ENCODE measurements at places on chromosomes 11 and 22.

DNA sequence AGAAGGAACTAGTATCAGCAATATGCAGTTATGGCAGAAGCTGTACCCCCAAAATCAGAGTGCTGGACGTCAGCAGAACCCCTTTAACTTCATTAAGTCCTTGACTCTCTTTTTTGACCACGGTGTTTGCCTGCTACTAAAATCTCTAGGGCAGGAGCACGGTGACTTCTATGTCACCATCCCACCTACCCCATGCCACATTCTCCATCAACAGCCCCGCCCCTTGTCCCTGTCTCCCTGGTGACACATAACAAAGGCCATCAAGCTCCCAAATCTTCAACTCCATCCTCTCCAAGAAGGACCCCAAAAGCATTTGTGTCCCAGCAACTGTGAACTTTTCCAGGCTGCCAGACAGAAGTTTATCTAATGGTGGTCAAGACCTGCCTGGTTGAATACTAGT lies 894 bp downstream of the ADA2 start:
- DNase-seq: no peak

DNA sequence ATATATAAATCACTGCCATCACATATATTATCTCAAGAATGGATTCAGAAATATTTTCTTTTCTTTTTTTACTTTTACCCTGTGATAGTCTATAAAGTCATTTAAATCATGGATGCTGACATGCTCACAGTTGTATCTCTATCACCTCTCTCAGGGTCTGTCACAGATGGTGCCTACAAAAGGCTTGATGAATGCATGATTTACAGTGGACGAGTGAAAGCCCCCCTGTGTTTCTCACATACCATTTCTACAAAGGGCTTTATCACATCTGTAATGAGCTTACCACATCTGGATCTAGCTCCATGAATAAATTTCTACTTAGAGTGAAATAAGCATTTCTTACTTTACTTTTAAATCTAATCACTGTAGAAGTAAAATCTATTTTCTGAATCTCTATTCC lies 121.4 kb upstream of the CARD18 start:
- DNase-seq: no peak

DNA sequence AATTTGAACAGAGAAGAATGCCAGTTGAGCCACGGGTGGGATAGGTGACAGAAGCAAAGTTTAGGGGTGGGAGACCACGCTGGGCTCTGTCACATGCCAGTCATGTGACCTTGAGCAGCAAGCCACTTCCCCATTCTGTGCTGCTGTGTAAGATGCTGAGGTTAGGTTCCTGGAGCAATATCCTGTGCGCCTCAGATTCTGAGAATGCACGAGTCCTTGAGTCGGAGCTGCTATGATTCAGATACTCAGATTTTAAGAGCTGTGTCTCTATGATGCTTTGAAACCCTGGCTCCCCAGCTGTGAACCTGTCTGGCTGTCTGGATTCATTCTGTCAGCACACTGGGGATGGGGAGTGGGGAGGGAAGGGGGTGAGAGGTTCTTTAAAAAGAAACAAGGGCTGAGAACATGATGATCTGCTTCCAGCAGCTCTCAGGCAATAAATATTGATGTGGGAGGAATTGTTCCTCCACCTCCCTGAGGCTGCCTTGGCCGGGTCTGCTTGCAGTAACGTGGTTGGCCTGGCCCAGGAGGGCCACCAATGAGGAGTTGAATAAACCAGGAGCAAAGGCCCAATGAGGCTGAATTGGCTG lies 24.0 kb downstream of the SLCO2B1 start:
- DNase-seq: no peak

GRCh38 chr11:126929179-126930061 lies 71.2 kb downstream of the KIRREL3 start:
- no peak for DNase-seq

GRCh38 chr11:94666792-94667721 lies 99.9 kb downstream of the PIWIL4 start:
- DNase-seq: no peak

DNA sequence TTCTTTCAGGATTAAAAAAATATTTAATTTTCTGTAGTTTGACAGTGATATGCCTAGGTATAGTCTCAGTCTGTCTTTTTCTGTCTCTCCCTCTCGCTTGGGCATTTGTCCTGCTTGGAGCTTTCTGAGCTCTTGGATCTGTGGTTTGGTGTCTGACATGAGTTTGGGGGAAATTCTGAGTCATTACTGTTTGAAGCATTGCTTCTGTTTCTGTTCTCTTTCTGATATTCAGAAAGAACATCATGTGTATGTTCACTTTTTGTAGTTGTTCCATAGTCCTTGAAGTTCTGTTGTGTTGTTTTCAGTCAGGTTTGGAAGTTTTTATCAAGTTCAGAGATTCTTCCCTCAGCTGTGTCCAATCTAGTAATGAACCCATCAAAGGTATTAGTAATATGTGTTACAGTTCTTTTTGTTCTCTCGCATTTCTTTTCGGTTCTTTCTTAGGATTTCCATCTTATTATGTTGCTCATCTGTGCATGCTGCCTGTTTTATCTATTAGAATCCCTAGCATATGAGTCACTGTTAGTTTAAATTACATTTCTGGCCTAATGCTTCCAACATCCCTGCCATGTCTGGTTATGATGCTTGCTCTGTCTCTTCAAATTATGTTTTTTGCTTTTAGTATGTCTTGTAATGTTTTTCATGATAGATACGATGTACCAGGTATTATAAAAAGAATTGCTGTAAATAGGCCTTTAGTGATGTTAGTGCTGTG lies 48.4 kb downstream of the DDX10 start:
- no peak for DNase-seq

GRCh38 chr11:28123151-28123581 lies 15.0 kb downstream of the METTL15 start:
- DNase-seq: no peak
